Karpas-422 (cell line): ENCODE measurements at places on chromosomes 5 and 9. TPM values are rescaled to one million over a fixed set of nuclear protein-coding genes. Genes with fewer than 3 reads are reported as not detected.
A peak's percentile ranks its signal among the peaks of the same experiment; 100 is the strongest.

- no peaks in the 10 kb centered on the region for H3K27me3 ChIP-seq
- no peaks in the 10 kb centered on the region for H3K4me1 ChIP-seq
- H3K4me3 ChIP-seq: no peak overlapping the region
- H3K36me3 ChIP-seq: no peaks in the 10 kb centered on the region
Observed at GRCh38 chr5:143696921-143697320, 115.0 kb upstream of the HMHB1 start.

GRCh38 chr5:151063142-151063989 is 17.5 kb downstream of the TNIP1 start:
- no peaks in the 10 kb centered on the region for H3K27me3 ChIP-seq
- no peak for DNase-seq
- peaks cover 100% of the 10 kb centered on the region for H3K4me1 ChIP-seq
- H3K27ac ChIP-seq: peak overlapping the region; percentile 96

Gene ZNF346
- total RNA-seq: 26.2 and 35.5 TPM in 2 replicates

Gene LAMC3
- not detected in 2 replicates for total RNA-seq

- H3K27me3 ChIP-seq: no peaks in the 10 kb centered on the region
- H3K27ac ChIP-seq: no peak overlapping the region
- peaks cover 10% of the 10 kb centered on the region for H3K4me1 ChIP-seq
- H3K36me3 ChIP-seq: no peaks in the 10 kb centered on the region
Observed at GRCh38 chr5:181173420-181174342, 26.3 kb downstream of the OR2V2 start.

Gene FAM169A
- total RNA-seq: not detected in 2 replicates

GRCh38 chr5:124132843-124133242 is 613.6 kb downstream of the ZNF608 start:
- DNase-seq: no peak
- H3K36me3 ChIP-seq: no peaks in the 10 kb centered on the region
- no peaks in the 10 kb centered on the region for H3K4me1 ChIP-seq
- no peak overlapping the region for H3K4me3 ChIP-seq
- no peak overlapping the region for H3K27ac ChIP-seq

DNA sequence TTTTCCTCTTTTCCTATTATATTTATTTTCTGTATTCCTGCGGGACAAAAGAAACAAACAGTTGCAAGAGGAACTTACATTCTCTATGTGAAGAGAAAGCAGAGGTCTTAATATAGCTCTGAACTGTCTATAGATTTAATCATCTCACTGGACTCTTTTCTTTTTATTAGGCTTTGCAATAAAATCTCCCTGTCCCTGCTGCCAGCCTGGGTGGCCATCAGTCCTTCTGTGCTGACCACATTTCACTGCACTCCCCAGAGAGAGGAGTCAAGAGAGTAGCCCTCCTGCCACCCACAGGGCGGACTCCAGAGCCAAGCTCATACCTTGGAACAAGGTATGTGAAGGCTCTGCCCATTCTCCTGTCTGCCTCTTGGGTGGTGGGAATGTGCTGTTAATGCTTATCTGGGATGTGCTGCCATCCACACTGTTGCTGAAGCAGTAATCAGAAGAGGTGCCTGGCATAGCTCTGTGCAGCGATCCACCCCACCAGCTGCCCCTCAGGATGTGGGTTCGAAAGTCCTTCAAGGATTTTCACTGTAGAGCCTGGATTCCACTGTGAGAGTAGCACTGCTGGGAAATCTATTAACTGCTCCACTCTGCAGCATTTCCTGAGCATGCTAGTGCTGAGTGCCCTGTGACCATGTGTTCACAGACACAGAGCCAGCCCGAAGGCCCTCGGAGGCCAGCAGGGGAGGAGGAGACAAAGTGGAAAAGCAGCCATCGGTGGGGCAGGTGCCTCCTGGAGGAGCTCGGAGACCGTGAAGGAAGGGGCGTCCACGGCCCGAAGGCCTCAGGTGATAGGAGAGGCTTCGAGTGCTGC is 334.6 kb downstream of the MED10 start:
- no peaks in the 10 kb centered on the region for H3K4me1 ChIP-seq
- no peaks in the 10 kb centered on the region for H3K36me3 ChIP-seq
- DNase-seq: no peak
- no peak overlapping the region for H3K27ac ChIP-seq

DNA sequence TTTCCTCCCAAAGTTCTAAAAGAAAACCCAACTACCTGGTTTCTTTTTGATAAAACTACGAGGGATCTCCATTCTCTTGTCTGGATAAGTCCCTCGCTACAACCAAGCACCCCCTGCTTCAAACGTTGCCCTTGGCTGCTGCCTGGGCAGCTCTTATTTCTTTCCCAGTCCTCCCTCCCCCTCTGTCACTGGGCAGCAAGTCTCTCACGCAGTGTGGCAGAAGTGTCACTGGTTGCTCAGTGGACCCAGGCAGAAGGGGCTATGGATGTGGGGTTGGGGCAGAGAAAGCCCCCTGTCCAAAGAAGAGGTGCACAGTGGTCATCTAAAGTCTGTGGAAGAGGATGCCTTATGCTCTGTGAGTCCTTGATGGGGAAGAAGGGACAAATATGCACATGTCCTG is 7.2 kb upstream of the SMIM32 start:
- H3K4me1 ChIP-seq: no peaks in the 10 kb centered on the region
- DNase-seq: no peak
- H3K27ac ChIP-seq: no peak overlapping the region
- peaks cover 7% of the 10 kb centered on the region for H3K36me3 ChIP-seq
- no peak overlapping the region for H3K4me3 ChIP-seq

Gene SLC25A48
- not detected in 2 replicates for total RNA-seq

DNA sequence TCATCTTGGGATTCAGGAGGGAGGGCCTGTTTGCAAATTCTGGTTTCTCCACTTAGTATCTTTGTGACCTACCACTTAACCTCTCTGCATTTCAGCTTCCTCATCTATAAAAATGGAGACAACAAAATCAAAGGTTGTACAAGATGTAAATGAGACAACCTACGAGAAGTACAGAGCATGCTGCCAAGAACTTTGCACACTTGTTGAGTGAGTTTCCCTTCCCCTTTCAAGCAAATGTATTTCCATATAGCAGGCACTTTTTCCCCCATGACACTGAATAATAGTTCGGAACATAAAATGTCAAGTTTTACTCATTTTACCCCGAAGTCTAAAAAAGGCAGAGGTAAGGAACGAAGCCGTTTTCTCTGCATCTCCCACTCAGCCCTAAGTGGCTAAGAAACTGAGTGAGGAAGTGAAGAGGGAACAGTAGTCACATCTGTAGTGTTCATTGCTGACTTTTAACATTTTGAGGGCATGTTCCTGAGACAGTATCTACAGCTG is 159.0 kb downstream of the TLE1 start:
- H3K36me3 ChIP-seq: no peaks in the 10 kb centered on the region
- peaks cover 15% of the 10 kb centered on the region for H3K4me1 ChIP-seq
- H3K27ac ChIP-seq: no peak overlapping the region
- H3K4me3 ChIP-seq: no peak overlapping the region

GRCh38 chr5:132425009-132425937 is 55.8 kb downstream of the SLC22A5 start:
- peak; percentile 69 for DNase-seq
- no peaks in the 10 kb centered on the region for H3K36me3 ChIP-seq
- no peaks in the 10 kb centered on the region for H3K27me3 ChIP-seq
- H3K4me1 ChIP-seq: peaks cover 64% of the 10 kb centered on the region
- no peak overlapping the region for H3K4me3 ChIP-seq

DNA sequence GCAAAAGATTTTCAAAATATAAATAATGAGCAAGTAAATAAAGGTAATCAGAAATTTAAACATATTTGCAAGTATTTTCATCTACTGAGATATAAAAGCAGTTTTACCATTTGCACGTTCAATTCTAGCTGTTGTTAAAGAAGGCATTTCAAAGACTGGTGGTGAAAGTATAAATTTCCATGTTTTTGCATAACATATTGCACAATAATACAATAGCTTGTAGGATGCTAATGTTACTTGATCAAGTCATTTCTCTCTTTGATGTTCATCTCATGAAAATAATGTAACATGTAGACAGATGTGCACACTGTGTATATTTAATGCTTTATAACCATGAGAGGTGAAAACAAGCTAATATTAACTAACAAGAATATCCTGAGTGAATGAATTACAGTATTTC is 651.9 kb downstream of the CDH9 start:
- H3K4me1 ChIP-seq: no peaks in the 10 kb centered on the region
- no peak overlapping the region for H3K27ac ChIP-seq
- no peaks in the 10 kb centered on the region for H3K27me3 ChIP-seq
- no peak overlapping the region for H3K4me3 ChIP-seq
- no peak for DNase-seq

DNA sequence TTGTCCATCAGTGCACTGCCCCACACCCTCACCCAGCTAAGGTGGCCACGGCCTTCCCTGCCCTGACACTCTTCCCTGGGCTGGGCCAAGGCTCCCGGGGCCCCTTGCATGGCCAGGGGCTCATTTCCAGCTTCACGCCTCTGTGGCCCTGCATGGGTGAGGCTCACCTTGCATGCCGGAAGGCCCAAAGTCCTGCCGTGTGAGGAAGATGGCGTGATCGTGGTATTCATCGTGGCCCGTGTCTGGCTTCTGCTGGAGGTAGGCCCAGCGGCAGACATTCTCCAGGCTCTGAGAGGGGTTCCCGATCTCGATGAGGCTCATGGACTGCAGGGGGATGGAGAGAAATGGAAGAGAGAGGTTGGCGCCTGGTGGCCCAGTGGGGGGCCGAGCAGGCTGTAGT is 98.4 kb downstream of the ZNF354C start:
- no peak for DNase-seq
- no peaks in the 10 kb centered on the region for H3K36me3 ChIP-seq

- H3K27me3 ChIP-seq: no peaks in the 10 kb centered on the region
- DNase-seq: no peak
- H3K4me3 ChIP-seq: no peak overlapping the region
- H3K4me1 ChIP-seq: no peaks in the 10 kb centered on the region
- peaks cover 77% of the 10 kb centered on the region for H3K36me3 ChIP-seq
- no peak overlapping the region for H3K27ac ChIP-seq
Observed at GRCh38 chr5:88190106-88190834, 78.4 kb downstream of the TMEM161B start.

Gene FAM78A
- total RNA-seq: 31.6 and 43.9 TPM in 2 replicates

GRCh38 chr5:146770980-146771379 is 107.6 kb downstream of the PPP2R2B start:
- H3K27me3 ChIP-seq: no peaks in the 10 kb centered on the region
- no peaks in the 10 kb centered on the region for H3K4me1 ChIP-seq
- no peak overlapping the region for H3K27ac ChIP-seq
- no peaks in the 10 kb centered on the region for H3K36me3 ChIP-seq
- no peak overlapping the region for H3K4me3 ChIP-seq

GRCh38 chr5:1424716-1425115 is 20.5 kb downstream of the SLC6A3 start:
- DNase-seq: no peak
- H3K27ac ChIP-seq: no peak overlapping the region
- no peaks in the 10 kb centered on the region for H3K36me3 ChIP-seq
- H3K4me3 ChIP-seq: no peak overlapping the region
- no peaks in the 10 kb centered on the region for H3K27me3 ChIP-seq

Gene SMIM15
- total RNA-seq: 39.6 and 65.1 TPM in 2 replicates

- H3K36me3 ChIP-seq: no peaks in the 10 kb centered on the region
- no peak overlapping the region for H3K4me3 ChIP-seq
- no peak for DNase-seq
- no peaks in the 10 kb centered on the region for H3K4me1 ChIP-seq
Observed at GRCh38 chr9:127531676-127532075, 80.4 kb downstream of the LRSAM1 start.

Gene DBH
- not detected in 2 replicates for total RNA-seq

Gene ZBTB5
- 24.6 and 31.3 TPM in 2 replicates for total RNA-seq

Gene PCDHA5
- not detected in 2 replicates for total RNA-seq

GRCh38 chr9:103902263-103902662 is 191.8 kb upstream of the SMC2 start:
- no peak overlapping the region for H3K27ac ChIP-seq
- no peak overlapping the region for H3K4me3 ChIP-seq
- H3K27me3 ChIP-seq: no peaks in the 10 kb centered on the region
- no peak for DNase-seq

GRCh38 chr5:39121922-39122321 is 47.7 kb upstream of the RICTOR start:
- no peaks in the 10 kb centered on the region for H3K36me3 ChIP-seq
- no peaks in the 10 kb centered on the region for H3K4me1 ChIP-seq
- no peaks in the 10 kb centered on the region for H3K27me3 ChIP-seq
- DNase-seq: no peak
- H3K27ac ChIP-seq: no peak overlapping the region

GRCh38 chr9:114880291-114880745 is 50.1 kb downstream of the TNFSF8 start:
- H3K4me3 ChIP-seq: no peak overlapping the region
- no peaks in the 10 kb centered on the region for H3K27me3 ChIP-seq
- DNase-seq: no peak
- H3K27ac ChIP-seq: no peak overlapping the region
- H3K36me3 ChIP-seq: no peaks in the 10 kb centered on the region; the same call in 1 of the 2 replicates

DNA sequence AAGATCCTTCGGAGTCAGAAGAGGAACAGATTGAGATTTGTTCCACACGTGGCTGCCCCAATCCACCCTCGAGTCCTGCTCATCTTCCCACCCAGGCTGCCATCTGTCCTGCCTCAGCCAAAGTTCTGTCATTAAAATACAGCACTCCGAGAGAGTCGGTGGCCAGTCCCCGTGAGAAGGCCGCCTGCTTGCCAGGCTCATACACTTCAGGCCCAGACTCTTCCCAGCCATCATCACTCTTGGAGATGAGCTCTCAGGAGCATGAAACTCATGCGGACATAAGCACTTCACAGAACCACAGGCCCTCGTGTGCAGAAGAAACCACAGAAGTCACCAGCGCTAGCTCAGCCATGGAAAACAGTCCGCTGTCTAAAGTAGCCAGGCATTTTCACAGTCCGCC is 85.9 kb downstream of the GOLPH3 start:
- no peak for DNase-seq
- H3K36me3 ChIP-seq: no peaks in the 10 kb centered on the region
- H3K4me3 ChIP-seq: no peak overlapping the region
- H3K27me3 ChIP-seq: no peaks in the 10 kb centered on the region
- H3K27ac ChIP-seq: no peak overlapping the region

DNA sequence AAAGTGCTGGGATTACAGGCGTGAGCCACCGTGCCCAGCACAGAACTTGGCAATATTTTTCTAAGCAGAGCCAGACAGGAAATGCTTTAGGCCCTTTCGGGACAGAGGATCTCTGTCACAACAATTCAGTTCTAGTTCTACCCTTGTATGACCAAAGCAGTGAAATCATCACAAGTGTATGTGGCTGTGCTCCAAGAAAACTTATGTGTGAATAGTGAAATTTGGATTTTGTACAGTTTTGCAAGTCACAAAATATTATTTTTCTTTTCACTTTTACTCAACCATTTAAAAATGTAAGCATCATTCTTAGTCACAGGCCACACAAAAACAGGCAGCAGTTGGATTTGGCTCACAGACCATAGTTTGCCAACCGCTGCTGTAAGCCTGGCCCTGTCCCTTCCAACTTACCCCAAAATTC is 20.4 kb upstream of the PRUNE2 start:
- no peak overlapping the region for H3K27ac ChIP-seq
- H3K36me3 ChIP-seq: no peaks in the 10 kb centered on the region
- H3K27me3 ChIP-seq: no peaks in the 10 kb centered on the region
- DNase-seq: no peak
- no peaks in the 10 kb centered on the region for H3K4me1 ChIP-seq

DNA sequence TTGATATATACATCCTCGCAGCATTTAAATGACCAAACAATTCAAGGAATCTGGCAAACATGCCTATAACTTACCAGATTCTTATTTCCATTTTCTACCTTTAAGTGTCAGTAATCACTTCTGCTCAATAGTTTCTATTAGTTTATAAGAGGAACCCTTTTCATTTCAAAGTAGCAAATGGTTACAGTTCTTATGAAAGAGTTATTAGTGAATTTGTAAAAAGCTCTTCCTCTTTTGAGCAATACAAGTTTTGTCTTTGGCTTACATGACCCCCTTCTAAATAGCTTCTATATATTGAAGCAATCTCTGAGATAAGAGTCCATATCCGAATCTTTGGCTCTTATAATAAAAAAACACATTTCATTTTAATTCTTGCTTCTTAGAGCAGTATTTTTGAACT is 42.0 kb downstream of the ELL2 start:
- no peaks in the 10 kb centered on the region for H3K27me3 ChIP-seq
- no peak overlapping the region for H3K4me3 ChIP-seq
- no peak for DNase-seq
- H3K27ac ChIP-seq: no peak overlapping the region
